Posterior vena cava (tissue), 2 donors: ENCODE measurements at places on chromosomes 4 and X. TPM values are rescaled to one million over a fixed set of nuclear protein-coding genes. Genes with fewer than 3 reads are reported as not detected.

The RTL9 gene
- total RNA-seq, result 0.19 TPM

The ANKRD50 gene
- 32.0 TPM for total RNA-seq

GRCh38 chr4:139901531-139902320, 236.1 kb downstream of the MGST2 start:
- no peak for DNase-seq

GRCh38 chrX:130575831-130576389, 174.1 kb downstream of the RBMX2 start:
- DNase-seq, result no peak

DNA sequence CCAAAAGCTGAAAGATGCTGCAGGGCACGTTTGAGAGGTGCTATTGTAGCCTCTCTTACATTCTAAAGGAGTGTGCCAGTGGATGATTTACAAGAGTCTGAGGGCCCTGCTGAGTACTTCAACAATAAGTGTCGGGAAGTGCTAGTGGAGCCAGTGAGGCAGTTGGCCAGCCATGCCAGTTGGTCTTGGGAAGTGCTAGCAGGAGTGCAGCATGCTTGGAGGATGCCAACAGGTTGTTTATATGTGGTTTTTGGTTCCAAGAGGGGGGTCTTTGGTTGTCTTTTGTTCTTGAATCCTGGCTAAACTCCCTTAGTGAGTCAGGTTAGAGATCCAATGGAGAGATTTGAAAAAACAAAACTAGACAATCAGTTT, 335.3 kb downstream of the PABPC4L start:
- no peak for DNase-seq

DNA sequence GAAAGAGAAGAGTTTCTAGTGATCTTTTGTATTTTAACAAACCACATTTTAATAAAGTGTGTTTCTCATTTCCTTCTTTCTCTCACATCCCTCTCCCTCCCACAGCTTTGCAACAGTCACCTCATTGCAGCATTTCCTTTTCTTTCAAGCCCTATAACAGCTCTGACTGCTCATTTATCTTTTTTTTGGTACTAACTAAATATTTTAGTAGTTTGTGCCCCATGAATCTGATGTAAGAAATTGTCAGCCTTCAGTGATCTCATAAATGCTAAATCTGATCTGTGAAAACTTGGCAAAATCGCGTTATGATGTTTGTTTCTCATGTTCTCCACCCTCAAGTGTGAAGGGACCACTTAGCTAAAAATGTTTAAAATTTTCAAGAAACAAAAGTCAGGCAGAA, 258.5 kb upstream of the SLIT2 start:
- no peak for DNase-seq

The AKAP14 gene
- not detected for total RNA-seq

The SPANXA1 gene
- not detected for total RNA-seq

The PITX2 gene
- total RNA-seq, result 0.19 TPM

DNA sequence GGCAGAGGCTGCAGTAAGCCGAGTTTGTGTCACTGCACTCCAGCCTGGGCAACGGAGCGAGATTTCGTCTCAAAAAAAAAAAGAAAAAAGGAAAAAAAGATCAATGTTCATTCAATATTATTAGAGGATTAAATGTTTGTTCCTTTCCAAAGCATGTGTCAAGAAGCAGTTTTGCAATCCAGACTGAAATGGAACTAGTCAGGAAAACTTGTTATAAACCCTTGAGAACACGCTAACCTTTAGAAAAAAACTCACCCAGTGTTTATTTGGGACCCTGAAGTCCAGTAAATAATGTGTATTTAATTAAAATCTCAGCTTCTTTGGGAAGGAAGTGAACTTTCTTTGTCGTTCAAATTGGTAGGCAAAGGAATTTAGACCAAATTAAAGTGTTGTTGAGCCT, 16.4 kb upstream of the PRSS12 start:
- no peak for DNase-seq

- no peak for DNase-seq
Observed at GRCh38 chrX:28520786-28521185, 66.5 kb upstream of the IL1RAPL1 start.

The SLITRK4 gene
- total RNA-seq, result 13.2 TPM

The GAGE1 gene
- not detected for total RNA-seq
